Astrocyte of the hippocampus (primary cell): ENCODE measurements at places on chromosomes 6 and 20.

- DNase-seq, result no peak
Measured at GRCh38 chr20:26214991-26215390, 518.3 kb upstream of the ZNF337 start.

DNA sequence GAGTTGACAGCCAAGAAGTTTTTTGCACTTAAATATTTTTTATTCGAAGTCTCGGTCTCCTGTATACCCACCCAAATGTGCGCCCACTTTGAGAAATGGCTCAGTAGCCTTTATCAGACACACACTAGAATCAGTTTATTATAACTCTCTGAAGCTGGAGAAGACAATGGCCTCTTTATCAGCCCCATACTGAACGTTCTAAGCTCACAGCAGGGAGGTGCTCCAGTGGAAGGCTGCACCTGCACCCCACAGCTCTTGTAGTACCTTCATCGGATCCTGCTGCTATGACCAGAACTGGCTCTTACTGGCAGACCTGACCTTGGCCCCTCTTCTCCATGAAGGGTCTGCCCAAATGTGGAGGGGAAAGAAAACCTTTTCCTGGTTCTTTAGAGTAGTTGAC is 165.0 kb upstream of the SCGN start:
- DNase-seq, result no peak

DNA sequence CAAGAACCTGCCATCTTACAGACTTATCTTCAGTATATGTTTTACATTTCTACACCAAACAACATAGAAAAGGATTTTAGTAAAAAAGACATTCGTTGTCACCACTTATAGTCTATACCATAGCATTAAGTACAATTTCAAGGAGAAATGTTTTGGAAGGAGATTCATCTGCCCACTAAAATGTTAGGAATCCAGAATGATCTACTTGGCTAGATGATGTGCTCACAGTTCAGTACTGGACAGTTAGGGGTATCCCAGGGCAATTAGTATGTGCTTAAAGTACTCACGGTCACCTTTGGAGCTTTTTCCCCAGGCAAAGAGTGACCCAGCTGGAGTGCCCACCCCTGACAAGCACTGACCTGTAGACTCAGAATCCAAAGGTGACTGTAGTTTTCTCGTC is 222.9 kb downstream of the SLC24A3 start:
- DNase-seq, result no peak

DNA sequence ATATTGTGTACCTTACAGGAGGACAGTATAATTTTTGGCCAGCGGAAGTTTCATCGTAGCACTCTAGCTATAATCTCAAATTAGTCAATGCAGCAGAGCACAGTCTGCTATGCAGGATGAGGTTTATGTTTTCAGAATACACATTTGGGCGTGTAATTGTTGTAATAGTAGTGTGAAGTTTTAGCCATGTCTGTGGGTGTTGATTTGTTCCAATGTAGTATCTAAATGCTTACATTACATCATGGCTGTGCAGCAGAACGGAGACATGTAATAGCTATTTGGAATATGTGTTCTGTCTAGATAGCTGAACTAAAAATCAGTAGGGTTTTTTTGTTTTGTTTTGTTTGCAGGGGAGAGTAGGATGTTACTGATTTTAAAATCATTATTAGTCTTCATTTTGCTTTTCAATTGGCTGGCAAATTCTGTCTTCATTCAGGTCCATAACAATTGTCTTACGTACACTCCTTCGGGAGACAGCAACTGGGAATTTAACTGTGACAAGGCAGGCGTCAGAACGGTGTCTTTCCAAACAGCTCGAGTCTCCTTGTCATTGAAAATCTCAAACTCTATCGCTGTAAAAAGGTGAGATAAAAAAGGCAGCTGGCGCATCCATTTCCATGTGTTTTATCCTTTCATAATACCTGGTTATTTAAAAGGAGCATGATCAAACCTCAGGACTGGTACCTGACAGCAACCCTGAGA is 65.1 kb upstream of the CDH4 start:
- no peak for DNase-seq

DNA sequence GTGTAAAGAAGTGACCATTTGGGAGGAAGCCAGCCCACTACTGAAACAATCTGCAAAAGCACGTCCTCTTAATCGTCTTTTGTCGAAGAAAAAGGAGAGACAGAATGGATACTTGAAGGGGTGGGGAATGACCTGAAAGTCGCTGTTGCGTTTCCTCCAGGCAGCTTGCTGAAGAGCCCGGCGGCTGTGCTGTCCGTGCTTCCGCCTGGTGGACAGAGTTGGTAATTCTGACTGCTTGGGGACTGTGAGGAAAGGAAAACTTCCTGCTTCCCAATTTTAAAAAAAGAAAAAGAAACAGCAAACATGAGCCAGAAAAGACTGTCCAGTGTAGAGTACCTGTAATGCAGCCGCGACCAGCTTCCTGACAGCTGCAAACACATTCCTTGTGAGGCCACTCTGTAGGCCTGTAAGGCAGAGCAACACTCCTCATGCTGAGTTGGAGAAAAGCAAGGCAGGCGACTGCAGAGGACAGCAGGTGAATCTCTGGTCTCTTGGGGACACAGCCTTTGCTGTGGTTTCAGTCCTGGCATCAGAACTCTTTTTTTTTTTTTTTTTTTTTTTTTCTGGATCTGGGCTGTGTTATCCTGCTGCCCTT is 251.1 kb upstream of the TBX18 start:
- peak; percentile 80 for DNase-seq

- no peak for DNase-seq
Measured at GRCh38 chr6:40352527-40353170, 234.5 kb downstream of the LRFN2 start.

GRCh38 chr6:39935241-39935640 is 979 bp upstream of the MOCS1 start:
- DNase-seq, result no peak

- DNase-seq, result no peak
Measured at GRCh38 chr20:11729806-11730205, 187.9 kb upstream of the BTBD3 start.

GRCh38 chr6:88298066-88298845 is 132.1 kb upstream of the CNR1 start:
- DNase-seq, result no peak

GRCh38 chr6:76771059-76771634 is 692.1 kb downstream of the HTR1B start:
- no peak for DNase-seq

DNA sequence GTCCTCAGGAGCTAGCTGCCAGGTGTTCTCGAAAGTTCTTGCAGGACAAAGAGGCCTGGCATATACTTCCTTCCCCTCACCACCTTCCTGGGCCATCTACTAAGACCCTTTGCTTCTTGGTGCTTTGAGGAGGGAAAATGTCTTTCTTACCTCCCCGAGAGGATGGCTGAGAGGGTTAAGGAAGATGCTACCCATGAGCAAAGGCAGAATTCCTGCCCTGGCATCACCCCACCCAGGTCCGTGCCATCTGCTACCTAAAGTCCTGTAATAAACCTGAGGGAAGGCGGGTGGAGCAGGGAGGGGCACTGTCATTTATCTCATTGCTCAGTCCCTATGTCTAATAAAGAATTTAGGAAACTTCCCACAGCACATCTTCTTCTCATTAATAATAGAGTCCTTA is 16.2 kb downstream of the GFOD1 start:
- DNase-seq, result no peak

GRCh38 chr20:23570178-23570760 is 2.0 kb upstream of the CST9L start:
- no peak for DNase-seq

DNA sequence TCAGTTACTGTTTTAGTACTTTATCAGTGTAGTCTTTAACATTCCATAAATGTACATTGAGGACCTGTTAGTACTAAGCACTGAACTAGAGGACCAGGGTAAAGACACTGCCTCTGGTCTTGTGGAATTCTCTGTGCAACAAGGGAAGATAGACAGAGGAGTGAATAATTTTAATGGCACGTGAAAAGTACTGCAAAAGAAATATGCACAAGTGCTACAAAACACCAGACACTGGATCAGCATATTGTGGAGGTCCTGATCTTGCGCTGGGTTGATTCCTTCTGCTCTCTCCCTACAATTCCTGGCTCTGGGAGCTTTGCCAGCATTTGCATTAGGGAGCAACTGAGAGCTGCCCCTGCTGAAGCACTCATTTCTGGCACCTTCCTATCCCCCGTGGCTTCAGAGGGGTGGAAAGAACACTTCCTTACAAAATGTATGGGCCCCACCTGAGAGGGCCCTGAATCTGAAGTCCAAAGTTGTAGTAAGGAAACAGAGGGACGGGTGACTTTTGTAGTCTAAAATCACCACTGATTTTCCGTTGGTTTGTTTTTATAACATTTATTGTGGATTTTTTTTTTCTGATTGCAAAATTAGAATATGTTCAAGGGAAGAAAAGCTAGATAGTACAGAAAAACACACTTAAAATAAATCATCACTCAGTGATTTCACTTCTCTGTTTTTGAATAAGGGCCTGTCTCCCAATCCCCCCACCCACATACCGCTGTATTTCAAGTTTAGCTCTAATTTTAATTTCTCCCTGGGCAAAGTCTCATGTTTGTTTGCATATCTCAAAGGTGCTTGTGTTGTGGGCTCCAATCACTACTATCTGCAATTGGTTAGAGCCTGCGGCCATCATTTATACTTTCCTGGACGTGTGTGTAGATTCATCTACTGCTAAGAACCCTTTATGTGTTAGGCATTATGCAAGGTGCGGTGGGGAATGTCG is 4.9 kb downstream of the PKIG start:
- no peak for DNase-seq

- DNase-seq, result no peak
Measured at GRCh38 chr6:35058865-35059522, 82.1 kb downstream of the TCP11 start.

DNA sequence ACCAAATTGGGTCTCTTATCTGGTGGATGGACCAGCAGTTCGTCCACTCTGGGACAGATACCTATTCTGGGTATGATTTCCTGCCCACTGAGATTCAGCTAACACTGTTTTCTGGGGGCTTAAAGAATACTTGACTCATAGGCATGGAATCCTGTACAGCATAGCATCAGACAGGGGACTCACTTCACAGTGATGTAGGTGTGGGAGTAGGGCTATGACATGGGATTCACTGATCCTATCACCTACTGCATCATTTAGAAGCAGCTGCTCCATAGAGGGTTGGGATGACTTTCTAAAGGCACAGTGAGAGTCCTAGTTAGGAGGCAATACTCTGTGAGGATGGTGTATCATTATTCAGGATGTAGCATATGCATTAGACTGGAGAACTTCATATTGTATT is 74.5 kb upstream of the AHI1 start:
- DNase-seq, result no peak

DNA sequence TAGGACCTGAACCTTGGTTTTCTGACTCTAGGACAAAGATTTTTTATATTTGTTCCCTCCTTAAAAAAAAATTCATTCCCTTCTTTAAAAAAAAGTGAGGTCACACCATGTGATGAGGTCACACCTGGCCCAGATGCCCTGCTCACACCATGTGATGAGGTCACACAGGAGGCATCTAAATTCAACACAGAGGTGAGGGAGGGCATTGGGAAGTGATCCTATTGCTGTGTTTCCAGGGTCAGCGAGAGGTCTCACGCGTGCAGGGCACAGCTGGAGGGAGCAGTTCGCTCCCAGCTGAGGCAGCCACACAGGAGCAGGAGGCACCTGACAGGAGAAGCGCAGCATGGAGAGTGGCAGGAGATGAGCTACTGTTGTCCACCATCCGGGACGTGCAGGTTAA is 92.5 kb downstream of the SLC22A23 start:
- DNase-seq, result no peak

DNA sequence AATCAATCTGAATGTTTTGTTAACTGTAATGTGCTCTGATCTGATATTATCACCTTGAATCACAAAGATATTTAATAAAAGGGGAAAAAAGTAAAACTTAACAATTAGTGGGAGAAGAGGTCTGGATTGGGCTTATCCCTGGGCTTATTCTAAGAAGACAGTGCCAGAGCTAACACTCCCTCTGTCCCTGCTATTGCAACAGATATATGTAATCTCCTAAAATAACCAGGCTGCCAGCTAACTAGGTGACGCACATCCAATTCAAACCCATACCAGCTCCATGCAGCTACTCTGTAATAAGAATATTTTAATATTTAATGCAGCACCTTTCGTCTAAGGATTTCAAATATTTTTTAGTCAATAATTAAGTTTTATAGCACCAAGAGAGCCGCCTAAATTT is 330.1 kb upstream of the MARCKS start:
- no peak for DNase-seq

DNA sequence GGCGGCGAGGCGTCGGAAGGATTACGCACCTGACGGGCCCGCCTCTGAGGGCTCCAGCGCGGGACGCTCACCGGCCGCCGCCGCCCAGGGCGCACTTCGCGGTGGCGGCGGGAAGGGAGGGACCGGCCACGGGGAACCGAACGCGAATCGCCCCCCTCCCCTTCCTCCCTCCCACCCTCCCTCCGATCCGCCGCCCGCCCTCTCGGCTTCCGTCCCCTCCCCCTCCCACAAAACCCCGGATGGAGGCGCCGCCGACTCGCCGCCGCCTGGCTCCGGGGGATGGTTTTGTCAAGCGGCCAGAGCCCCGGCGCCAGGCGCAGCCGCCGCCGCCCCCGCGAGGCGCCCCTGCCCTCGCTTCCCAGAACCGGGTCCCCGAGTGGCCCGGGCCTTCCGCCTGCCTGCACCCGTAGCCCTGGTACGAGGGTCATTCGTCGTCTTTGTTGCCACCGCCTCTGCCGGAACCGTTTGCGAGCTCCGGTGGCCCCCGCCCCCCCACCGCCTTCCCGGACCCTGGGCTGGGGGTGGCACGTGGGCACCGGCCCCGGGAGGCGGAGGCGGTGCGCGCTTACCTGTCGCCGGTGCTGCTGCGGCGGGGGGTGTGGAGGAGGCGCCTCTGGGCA is 398 bp downstream of the ZBTB2 start:
- peak; percentile 86 for DNase-seq

DNA sequence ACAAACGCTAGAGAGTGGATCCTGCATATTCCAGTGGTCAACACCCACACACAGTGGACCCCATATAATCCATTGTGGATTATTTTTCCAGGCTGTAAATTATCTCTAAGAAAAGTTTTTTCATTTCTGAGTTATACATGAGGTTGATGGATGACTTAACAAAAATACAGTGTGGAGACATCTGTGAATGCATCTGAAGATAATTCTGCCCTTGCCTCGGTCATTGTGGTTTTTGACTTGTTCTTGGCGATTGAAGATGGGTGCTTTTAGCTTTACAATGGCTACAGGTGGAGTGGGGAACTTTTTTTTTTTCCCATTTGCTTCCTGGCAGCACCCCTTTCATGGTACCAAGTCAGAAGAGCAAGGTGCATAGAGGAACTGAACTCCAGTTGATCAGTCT is 242.7 kb downstream of the MYLK4 start:
- DNase-seq, result no peak
